ENCODE measurements at places on chromosomes 12 and 14.

GRCh38 chr12:125110641-125111360 is 45.6 kb downstream of the AACS start:
- no peak for DNase-seq

GRCh38 chr14:98368221-98368620 is 903.8 kb downstream of the BCL11B start:
- no peak for DNase-seq

GRCh38 chr12:83527810-83528209 is 841.1 kb downstream of the TMTC2 start:
- no peak for DNase-seq

DNA sequence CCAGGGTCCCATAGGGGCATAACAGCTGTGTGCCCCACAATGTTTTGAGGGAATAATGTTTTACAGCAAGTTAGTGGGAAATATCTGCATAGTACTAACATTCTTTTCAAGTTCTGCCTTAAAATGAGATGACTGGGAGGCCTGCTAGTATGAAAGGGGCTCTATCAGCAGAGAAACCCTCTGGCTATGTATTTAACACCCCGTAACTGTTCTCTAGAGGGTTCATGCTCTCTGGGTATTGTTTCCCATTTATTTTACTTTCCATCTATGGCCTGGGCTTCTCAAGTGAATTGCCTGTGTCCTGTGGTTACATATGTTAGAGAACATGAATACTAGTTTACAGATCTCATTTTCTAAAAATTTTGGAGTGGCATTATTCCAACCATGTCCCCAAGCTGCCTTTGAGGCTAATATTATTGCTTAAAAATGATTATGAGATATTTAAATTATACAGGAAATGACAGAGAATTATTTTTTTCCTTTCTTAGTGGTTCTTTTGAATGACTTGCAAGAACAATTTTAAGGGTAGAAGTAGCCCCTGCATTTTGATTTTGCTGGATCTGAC is 37.5 kb downstream of the GNG2 start:
- DNase-seq, result no peak

DNA sequence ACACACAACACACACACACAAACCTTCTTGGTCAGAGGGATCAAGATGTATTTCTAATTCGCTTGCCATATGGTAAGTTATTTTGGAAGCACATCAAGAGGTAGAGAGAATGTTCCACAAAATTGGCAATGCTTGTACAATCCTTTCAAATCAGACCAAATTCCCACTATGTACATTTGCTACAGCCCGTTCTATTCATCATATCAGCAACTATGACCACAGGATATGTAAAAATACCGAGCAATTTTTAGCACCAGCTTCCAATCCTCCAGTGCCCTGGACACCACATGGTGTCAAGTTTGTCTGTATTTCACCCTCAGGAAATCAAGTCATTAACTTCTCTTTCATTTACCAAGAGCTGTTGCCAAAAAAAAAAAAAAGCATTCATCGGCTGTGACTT is 21.2 kb downstream of the TBX5 start:
- DNase-seq, result no peak

GRCh38 chr14:100910888-100911664 is 7.6 kb upstream of the RTL1 start:
- no peak for DNase-seq

DNA sequence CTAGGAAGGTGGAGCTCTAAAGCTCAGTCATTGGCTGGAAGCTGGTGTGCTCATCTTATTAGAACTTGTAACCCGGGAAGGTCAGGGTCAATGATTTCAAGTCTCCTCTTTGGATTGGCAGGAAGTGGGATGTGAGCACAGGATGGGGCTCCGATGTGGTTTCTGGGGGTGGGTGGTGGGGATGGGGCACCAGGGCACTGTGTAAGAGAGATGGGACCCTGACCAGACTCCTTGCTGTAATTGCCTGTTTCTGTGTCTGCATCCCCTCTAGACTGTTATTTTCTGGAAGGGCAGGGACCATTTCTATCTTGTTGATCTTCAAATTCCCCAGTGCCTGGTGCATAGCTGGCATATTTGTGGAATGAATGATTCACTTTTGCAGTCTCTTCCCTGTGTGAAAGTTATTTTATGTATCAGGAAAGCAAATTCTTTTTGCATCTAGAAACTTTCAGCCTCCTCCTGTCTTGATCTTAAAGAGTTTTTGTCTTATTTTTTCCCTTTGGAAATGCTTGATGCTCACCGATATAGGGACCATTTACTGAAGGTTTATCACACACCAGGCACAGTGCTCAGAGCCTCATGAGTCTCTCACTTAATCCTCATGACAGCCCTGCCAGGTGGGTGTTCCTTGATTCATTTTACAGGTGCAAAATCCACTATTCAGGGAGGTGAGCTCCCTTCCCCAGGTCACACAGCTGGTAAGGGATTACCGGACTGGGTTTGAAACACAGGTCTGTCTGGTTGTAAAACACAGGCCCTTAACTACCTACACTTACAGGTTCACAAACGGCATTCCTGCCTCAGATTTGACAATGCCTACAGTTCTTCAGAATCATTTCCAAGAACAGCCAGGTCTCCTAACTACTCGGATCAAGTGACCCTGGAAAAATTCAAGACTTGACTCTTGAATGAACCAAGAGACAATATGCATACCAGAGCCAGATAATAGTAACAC is 86.9 kb upstream of the IGF1 start:
- DNase-seq, result no peak

GRCh38 chr12:41612892-41613557 is 424.9 kb downstream of the PDZRN4 start:
- DNase-seq, result no peak

DNA sequence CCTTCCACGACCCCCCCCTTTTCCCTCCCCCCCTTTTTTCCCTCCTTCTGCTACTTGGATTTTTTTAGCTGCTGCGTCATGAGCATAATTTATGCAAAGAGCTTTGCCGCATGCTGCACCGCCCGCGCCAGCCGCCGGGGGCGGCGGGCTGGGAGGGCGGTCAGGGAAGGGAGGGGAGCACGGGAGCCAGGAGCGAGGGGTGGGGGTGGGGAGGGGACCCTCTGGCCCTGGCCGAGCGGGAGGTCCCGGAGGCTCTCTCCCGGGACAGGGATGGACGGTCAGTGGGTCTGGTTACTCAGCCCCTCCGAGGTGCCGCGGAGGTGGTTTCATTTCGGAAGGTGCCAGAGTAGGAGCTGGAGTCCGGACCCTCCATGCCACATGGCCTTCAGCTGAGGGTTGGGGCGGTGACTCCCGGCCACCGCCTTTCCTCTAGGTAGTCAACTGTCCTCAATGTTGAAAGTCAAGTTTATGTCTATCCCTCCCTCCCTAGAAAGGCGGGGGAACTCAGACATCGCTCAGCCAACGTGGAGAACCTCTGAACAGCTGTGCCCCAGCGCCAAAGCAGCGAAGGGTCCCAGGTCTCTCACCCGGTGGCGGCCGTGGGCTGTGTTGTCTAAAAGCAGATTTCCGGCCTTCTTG is at the start of gene POU6F1:
Gene POU6F1 (minus strand): TSS at position 95 of the 639 bp plus-strand sequence. CDS start 11,226 bp downstream, outside the sequence.
- peak; percentile 4 for DNase-seq

GRCh38 chr14:31207287-31207754 is 272 bp downstream of the HECTD1 start:
- no peak for DNase-seq

- DNase-seq, result no peak
These were observed 57.3 kb downstream of the CACNA1C start for GRCh38 chr12:2110127-2110526.

- no peak for DNase-seq
These were observed 89.9 kb downstream of the SLC24A4 start for GRCh38 chr14:92412912-92413311.

- DNase-seq, result no peak
These were observed 4.1 kb upstream of the KIF26A start for GRCh38 chr14:104134061-104134965.

- no peak for DNase-seq
These were observed 37.0 kb upstream of the TCL1B start for GRCh38 chr14:95649230-95649629.

- no peak for DNase-seq
These were observed 89.6 kb downstream of the ARF6 start for GRCh38 chr14:49982501-49982951.

DNA sequence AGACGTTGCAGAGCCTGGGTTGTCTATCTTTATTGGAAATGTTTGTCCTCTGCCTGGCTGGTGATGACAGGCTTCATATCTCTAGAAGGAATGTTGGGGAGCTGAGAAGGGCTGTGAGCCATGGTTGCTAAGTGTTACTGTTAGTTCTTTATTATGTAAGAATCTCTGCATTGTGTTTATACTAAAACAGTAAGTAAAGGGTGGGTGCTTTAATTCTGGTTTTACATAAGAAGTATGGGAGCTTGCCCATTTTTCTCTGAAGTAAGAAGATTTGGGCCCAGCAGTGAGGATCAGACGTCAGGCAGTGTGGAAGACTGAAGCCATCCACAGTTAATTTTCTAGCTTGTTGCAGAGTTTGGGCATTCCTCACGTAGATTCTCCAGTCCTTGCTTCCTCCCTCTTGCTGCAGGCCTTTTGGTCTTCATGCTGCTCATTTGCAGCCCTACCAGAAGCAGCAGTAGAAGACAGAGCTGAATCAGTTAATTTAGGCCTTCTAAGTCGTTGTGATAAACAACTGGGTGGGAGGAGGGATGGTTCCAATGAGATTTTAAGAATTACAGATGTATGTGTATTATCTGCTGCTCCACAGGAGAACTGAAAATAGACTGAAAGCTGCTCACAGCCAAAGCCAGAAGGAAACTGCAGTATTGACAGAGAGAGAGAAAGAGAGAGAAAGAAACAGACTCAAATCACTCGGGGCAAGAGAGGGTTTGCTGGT is 21.4 kb downstream of the WNT5B start:
- DNase-seq, result no peak

DNA sequence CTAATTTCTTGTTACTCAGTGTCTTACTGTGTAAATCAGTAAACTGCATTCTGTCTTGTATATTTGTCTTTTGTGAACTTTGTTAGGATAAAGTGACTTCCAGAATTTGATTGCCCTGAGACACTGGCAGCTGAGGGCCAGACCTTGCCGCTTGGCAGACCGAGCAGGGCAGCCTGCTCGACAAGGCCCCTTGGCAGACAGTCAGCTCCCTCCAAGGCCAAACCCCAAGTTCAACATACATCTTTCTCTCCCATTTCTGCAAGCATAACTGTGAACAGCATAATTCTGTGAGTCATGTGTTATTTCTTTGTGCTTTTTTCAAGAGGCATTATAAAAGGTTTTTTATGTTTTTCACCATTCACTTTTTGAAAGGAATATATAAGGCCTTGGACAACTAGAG is 39.2 kb upstream of the BMAL2 start:
- no peak for DNase-seq

- DNase-seq, result no peak
These were observed 85.3 kb upstream of the PPM1H start for GRCh38 chr12:63020269-63020668.

Data from cerebellar nuclear complex (tissue), 1 donor.